Stimulated activated CD4-positive, alpha-beta T cell treated with anti-CD3 and anti-CD28 coated beads, Interleukin-15, amount 100 ng/mL, for 1 hour (primary cell): ENCODE measurements at places on chromosomes 3 and 15.
A peak's percentile ranks its signal among the peaks of the same experiment; 100 is the strongest.

- DNase-seq = no peak
Observed at GRCh38 chr15:70212286-70212962, 114.7 kb upstream of the TLE3 start.

- DNase-seq = no peak
Observed at GRCh38 chr3:71495708-71496472, 87.6 kb downstream of the FOXP1 start.

GRCh38 chr3:18445401-18446148 lies 20.4 kb upstream of the SATB1 start:
- peak; percentile 50 for DNase-seq

GRCh38 chr15:43950531-43950930 lies 123.7 kb downstream of the WDR76 start:
- DNase-seq = no peak

- DNase-seq = no peak
Observed at GRCh38 chr3:183629546-183630301, 5.7 kb upstream of the KLHL24 start.

- no peak for DNase-seq
Observed at GRCh38 chr3:170679190-170679589, 93.3 kb upstream of the SLC7A14 start.

DNA sequence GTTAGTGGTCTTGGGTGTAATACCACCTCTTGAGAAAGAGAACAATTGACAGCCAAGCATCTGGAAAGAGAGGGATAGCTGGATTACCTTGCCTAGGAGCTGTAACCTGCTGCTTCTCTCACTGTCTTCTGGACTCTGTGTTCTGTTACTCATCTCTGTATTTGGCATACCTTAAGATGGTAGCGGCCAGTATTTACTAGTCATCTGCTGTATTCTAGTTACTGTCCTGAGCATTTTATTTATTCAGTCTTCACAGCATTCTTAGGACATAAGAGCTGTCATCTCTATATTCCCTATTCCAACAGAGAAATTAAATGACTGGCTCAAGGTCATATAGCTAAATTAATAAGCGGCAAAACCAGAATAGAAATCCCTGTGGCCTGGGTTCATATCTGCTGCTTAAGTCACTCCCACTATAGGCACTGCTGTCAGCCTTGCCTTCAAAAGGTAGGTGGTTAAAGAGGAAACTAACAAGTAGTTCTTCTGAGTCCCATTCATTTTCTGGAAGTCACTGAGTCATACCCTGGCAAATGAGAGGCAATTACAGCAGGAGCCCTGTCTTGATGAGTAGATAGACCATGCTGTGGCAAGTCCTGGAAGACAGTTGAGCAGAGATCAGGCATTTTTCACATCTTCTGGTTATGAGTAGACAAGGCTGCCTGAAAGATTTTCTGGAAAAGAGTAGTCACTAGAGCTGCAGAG lies 68.2 kb downstream of the RAB7A start:
- DNase-seq = no peak

DNA sequence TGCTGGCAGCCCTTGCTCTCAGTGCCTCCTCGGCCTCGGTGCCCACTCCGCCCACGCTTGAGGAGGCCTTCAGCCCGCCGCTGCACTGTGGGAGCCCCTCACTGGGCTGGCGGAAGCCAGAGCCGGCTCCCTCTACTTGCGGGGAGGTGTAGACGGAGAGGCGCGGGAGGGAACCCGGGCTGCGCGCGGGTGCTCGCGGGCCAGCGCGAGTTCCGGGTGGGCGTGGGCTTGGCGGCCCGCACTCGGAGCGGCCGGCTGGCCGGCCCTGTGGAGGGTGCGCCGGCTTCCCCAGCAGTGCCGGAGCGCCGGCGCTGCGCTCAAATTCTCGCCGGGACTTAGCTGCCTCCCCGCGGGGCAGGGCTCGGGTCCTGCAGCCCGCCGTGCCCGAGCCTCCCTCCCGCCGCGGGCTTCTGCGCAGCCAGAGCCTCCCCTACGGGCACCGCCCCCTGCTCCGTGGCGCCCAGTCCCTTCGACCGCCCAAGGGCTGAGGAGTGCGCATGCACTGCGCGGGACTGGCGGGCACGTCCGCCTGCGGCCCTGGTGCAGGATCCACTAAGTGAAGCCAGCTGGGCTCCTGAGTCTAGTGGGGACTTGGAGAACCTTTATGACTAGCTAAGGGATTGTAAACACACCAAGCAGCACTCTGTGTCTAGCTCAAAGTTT lies 231.5 kb downstream of the EFHB start:
- DNase-seq = no peak

GRCh38 chr3:134640872-134641470 lies 9.9 kb downstream of the KY start:
- DNase-seq = no peak

DNA sequence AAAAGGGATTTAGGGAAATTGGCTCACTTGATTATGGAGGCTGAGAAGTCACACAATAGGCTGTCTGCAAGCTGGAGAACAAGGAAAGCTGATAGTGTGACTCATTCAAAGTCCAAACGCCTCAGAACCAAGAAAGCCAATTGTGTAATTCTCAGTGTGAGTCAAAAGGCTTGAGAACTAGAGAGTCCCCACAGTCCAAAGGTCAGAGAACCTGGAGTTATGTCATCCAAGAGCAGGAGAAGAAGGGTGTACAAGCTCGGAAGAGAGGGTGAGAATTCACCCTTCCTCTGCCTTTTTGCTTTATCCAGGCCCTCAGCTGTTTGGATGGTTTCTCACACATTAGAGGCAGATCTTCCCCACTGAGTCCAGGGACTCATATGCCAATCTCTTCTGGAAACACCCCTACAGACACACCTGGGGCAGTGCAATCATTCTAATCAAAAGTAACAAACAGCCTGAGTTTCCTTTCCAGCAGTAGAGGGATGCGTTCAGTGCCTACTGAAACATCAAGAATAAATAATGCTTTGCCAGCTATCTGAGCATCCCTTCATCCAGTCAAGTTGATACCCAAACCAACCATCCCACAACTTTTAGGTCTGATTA lies 271.5 kb downstream of the SATB1 start:
- DNase-seq = no peak

- no peak for DNase-seq
Observed at GRCh38 chr3:155404486-155404885, 111.0 kb upstream of the STRIT1 start.

- DNase-seq = no peak
Observed at GRCh38 chr3:54988838-54989630, 61.2 kb upstream of the LRTM1 start.

DNA sequence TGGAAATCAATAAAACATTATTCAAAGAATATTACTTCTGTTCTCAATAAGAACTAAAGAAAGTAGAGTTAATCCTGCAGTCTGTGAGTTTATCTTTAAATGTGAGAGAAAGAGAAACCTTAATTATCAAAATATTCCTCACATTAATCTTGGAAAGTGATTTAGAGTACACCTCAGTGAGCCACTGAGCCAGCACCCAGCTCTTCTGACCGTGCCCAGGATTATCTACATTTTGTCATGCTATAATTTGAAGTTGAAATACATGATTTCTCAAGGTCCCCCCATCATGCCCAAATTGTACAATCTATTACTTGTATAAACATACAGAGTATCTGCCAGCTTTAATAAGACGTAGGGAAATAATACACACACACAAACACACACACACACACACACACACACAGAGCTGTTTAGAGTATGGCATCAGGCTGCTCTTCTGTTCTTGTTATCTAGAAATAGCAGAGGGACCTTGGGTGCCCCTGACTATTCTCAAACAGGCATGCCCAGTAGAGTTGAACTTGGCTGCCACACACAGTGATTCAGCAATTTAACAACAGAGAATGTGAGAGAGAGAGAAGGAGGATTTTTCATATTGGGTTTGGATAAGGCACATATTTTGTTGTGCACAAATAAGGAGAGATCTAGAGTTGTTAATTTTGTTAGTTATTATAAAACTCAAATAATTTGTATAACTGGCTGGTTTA lies 74.4 kb downstream of the P2RY1 start:
- no peak for DNase-seq

- no peak for DNase-seq
Observed at GRCh38 chr15:70222606-70223005, 124.9 kb upstream of the TLE3 start.

- no peak for DNase-seq
Observed at GRCh38 chr15:73321496-73322450, 47.0 kb downstream of the HCN4 start.
